Stimulated activated CD4-positive, alpha-beta T cell treated with anti-CD3 and anti-CD28 coated beads, Interleukin-4, amount 100 ng/mL, for 4 hours (primary cell): ENCODE measurements at places on chromosomes 12 and 14.
A peak's percentile ranks its signal among the peaks of the same experiment; 100 is the strongest.

GRCh38 chr14:26332966-26333365 lies 264.9 kb downstream of the NOVA1 start:
- no peak for DNase-seq

DNA sequence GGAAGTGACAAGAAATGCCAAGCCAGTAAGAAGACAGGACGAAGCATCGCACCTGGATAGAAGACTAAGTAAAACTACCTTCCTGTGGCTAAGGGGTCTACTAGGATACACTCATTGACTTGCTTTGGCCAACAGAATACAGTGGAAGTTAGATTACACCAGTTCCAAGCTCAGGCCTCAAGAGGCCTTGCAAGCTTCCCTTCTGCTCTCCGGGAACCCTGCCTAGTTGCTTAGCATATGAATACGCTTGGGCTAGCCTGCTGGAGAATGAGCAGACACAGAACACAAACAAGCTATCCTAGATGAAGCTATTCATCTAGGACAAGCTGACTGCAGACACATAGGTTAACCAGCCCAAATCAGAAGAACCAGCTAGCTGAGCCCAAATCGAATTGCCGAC lies 97.0 kb downstream of the DPF3 start:
- DNase-seq = no peak

GRCh38 chr12:99600388-99600787 lies 47.2 kb upstream of the GARIN6 start:
- DNase-seq = no peak

- no peak for DNase-seq
These were observed 19.9 kb downstream of the SETD3 start for GRCh38 chr14:99460793-99461192.

DNA sequence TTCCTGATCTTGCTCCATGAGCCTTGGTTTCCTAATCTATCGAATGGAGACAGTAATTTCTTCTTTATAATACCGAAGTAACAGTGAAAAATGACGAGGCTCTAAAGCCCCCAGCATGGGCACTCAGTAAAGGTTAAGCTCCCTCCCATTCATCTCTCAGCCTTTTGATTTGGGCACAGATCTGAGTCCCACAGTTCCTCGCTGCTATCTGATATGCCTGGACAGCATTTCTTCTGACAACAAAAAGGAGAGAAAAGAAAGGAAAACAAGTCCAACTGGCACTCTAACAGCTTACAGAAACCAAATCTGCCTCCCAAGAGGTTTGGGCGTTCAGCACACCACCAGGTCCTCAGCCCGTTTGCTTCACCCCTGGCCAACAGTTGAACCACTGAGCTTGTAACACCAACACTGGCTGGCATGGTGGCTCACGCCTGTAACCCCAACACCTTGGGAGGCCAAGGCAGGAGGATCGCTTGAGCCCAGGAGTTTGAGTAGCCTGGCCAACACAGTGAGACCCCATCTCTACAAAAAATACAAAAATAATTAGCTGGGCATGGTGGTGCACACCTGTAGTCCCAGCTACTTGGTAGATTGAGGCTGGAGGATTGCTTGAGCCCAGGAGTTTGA lies 19.5 kb downstream of the CCDC88C start:
- no peak for DNase-seq

DNA sequence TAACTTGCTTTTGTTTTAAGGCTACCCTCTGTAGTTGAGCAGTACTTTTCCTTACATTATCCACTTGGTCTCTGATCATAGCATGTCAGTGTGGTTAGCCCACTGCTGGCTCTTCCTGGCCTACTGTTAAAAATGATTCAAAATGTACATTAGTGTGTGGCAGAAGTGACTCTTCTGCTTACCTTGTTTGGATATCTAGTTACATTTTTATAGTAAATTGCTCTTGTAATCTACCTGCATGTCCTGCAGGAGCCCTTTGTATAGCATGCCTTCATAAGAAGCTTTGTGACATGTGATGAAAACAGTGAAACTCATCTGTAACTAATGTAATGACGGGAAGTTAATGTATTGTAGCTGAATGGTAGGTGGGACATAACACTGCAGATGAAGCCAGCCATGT lies 8.1 kb downstream of the SPATS2 start:
- no peak for DNase-seq

DNA sequence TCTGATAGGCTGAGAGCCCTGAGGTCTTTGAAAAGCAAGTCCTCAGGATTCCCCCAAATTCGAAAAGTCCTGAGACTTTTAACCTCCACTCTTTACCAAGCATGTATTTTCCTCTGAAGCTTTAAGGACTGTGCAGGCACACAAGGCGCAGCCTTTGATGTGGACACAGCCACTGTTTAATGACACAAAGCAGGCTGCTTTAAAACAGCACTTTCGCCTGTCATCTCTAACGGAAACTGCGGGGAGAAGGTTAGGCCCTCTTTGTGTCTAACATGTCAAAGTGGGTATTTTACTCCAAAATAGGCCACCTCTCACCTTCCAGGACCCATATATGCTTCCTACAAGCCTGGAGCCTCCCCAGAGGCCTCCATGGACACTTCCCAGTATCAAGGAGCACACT lies 159.2 kb downstream of the GCH1 start:
- no peak for DNase-seq

DNA sequence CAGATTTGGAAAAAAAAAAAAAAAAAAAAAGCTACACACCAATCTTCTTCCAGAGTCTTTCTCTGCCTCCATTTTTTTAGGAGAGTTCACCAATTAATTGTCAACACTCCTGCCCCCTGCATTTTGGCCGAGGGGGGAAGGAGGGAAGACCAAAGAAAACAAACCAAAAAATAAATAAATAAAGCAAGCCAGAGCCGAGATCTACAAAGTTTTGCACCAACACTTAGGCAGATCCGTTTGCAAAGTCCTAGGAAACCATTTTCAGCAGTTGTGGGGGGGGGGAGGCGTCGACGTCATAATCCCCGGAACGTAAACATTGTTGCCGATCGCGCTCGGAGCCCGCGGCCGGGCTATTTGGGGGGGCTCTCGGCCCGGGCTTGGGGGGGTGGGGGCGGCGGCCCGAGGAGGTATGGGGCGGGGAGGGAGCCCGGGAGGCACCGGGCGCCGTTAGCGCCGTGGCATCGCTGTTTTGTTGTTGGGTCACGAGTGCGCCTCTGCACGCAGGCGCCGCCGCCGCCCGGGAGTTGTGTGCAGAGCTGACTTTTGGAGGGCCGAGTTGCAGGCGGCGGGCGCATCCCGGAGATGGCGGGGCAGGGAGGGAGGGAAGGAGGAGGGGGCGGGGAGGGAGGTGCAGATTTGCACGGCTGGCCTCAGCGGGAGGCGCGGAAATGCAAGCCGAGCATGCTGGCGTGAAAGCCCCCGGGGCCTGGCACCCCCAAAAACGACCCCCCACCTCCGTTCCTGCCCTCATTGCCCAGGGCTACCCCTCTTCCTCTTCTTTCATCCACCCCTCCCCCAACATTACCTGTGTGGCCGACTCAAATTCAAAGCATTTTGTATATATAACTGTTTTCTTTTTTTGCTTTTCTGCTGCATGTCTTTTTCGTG lies 598 bp downstream of the KDM2B start:
- peak; percentile 50 for DNase-seq

DNA sequence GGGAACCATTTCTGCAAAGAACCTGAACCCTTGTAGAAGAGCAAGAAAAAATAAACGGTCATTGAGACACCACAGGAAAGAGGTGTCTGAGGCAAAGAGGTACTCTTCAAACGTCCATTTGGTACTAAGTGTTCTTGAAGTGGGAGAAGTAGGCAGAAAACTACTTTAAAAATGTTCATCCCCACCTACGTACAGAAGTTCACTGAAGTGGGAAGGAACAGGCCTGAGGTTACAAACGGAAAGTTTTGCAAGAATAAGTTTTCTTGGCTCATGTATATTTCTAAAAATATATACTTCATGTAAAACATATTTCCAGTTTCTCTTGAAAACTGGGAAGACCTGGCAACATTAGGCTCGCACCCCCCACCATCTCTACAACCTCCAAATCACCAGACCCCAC lies 61.2 kb downstream of the STXBP6 start:
- no peak for DNase-seq

DNA sequence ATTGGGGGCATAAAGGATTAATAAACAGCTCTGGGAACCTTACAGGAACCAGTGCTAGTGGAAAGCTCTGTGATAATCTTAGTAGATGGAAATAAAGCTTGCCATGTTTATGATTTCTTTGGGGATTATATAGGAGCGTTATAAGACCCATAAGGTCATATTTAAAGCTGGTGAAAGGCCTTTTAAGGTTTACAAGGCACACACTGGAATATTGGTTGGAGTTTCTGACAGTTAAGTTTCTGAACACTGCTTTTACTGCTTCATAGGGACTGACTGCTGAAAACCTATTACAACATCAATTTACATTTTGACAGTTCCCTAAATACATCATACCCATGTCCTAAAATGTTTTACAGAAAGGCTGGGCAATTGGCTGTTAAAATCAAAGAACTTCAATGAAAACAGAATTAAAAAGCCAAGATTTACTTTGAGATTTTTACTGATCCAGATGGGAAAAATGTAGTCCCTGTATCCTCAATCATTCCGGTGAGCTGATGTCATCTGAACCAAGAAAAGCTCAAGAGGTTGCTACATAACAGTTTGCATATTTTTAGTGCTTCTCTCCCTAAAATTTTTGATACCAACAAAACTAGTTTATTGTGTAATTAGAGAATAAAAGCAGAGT lies 153.7 kb upstream of the IGF1 start:
- no peak for DNase-seq

DNA sequence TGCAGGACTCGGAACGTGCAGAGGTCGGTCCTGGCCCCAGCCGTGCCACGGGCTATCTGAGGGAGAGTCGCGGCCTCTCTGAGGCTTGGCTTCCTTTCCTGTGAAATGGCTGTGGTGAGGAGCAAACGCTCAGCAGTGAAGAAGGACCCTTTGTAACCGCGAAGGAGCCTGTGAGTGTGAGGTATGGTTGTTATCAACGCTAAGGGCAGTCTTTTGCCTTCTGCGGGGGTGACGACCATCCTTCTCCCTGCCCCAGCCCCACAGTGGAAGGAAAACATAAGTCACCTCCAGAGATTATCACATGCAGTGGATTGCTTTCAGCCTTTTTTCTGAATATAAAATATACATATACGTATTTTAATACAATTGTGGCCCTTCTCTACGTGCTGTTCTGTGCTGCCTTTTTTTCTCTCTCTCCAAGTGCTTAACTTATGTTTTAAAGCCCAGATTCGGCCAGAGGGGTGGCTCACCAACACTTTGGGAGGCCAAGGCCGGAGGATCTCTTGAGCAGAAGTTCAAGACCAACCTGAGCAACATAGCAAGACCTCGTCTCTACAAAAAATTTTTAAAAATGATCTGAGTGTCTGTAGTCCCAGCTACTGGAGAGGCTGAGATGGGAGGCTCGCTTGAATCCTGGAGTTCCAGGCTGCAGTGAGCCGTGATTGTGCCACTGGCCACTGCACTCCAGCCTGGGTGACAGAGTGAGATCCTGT lies 17.4 kb downstream of the TAMALIN start:
- no peak for DNase-seq

DNA sequence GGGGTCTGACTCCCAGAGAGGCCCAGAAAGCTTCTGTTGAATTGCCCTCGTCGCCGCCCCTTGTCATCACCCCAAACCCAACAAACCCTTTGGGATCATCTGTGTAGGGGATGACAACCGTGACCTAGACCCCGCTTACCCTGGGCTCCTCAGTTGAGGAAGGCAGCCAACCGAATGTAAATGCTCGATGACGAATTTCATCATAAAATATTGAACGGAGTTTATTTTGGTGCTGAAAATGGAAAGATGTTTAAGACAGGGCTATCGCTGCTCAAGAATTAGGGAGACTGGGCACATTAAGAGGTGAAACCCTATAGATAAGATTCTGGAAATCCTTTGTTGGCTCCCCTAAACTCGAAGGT lies 512 bp downstream of the ACTR10 start:
- DNase-seq = no peak

- DNase-seq = no peak
These were observed 17.8 kb downstream of the ACSM4 start for GRCh38 chr12:7321624-7322023.
